ENCODE measurements at places on chromosomes 16 and 17. TPM values are rescaled to one million over a fixed set of nuclear protein-coding genes. Genes with fewer than 3 reads are reported as not detected.

- DNase-seq = no peak
These were observed 116.9 kb downstream of the NTN1 start for GRCh38 chr17:9138161-9138717.

DNA sequence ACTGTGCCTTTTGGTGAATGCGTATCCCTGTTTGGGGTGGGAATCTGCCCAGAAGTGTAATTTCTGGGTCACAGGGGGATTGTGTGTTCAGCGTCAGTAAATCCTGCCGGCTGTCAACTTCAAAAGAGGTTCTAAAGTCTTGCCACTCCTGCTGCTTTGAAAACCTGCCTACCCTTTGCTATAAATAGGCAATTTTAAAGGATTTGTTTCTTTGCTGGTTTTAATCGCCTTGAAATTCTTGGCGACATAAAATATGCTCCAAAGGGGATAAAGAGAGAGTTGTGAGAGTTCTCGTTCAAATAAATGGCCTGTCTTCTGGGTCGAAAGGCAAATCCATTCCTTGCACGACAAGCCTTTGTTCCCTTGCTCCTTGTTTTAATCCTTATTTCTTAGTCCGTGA lies 143.4 kb downstream of the IRF8 start:
- no peak for DNase-seq

GRCh38 chr16:85931596-85932402 lies 32.8 kb downstream of the IRF8 start:
- DNase-seq = no peak

DNA sequence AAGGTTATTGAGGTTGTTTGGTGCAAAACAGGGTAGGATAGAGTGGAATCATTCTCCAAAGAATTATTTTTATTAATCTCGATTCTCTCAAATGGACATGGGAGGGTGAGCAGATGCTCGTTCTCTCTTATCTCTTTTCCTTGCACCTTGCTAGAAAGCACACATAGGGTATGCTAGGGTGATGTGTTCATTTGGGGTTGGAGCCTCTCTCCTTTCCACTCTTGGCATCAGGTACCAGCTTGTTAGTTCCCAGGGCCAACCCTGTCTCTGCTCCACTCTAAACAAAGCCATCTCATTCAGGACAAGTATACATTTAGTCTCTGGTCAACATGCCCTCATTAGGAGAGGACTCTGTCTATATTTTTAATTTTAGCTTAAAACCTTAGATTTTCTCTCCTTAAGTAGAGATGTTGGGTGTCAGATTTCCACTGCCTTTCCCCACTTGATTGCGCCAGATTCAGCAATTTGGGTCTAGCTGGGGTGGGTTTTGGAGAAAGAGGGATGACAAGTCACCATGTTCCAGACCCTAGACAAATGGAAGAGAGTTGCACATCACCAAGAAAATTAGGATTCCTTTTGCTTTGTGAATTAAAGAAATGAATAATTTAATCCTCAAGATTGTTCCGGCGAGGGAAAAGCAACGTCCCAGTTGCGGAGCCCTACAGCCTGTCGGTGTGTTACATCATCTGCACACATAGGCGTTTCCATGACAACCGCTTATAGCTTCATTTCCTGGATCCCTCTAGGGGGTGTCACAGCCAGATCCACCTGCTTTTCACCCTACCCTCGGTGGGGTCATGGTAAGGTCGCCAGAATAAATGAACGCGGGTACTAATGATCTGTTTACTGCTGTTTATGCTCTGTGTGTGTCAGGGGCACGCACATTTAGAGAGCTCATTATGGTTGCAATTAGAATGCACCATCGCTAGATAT lies 41.6 kb downstream of the SNX11 start:
- DNase-seq = no peak

DNA sequence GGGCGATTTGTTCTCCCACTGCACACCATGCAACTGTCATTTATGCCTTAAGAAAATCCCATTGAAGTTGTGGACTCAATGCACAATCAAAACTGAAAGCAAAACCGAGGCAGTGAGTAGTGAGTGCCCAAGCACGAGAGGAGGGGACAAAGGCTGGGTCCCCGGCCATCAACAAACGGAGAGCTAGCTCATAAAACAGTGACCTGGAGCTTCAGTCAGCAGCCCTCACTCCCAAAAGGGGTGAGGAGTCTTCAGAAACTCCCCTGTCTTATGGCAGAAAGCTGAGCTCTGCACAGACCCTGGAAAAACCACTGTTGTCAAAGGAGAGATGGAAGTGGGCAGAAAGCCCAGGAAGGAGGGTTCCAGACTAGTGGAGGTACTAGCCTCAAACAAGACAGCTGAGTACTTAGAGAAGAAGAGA lies 96.9 kb downstream of the ADCY9 start:
- DNase-seq = no peak

DNA sequence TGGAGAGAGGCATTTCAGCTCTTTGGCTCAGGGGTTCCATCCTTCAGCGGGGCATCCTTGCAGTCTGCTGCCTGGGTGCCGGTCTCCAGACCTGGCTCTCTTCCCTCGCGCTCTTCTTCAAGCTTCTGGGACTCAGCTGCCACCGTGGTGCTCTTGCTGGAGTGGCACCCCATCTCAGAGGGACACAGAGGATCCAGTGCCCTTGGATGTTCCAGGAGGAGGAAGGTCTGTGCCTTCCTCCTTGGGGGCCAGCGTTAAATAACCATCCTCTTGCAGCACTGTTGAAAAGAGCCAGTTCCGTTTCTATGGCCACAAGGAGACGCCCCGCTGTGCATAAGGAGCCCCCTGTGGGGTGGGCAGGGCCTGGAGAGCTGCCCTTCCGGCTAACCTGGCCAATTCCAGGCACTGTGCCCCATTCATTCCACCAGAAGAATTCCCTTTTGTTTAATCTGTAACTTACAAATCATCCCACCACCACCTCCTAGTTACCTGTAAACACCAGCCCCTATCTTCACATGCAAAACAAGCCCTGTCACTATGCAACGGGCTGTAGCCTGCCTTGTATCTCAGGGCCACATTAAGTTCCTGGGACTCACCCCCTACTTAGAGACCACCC lies 8.6 kb downstream of the CHD9NB start:
- DNase-seq = no peak

- DNase-seq = no peak
These were observed 24.2 kb downstream of the SSH2 start for GRCh38 chr17:29905879-29906167.

DNA sequence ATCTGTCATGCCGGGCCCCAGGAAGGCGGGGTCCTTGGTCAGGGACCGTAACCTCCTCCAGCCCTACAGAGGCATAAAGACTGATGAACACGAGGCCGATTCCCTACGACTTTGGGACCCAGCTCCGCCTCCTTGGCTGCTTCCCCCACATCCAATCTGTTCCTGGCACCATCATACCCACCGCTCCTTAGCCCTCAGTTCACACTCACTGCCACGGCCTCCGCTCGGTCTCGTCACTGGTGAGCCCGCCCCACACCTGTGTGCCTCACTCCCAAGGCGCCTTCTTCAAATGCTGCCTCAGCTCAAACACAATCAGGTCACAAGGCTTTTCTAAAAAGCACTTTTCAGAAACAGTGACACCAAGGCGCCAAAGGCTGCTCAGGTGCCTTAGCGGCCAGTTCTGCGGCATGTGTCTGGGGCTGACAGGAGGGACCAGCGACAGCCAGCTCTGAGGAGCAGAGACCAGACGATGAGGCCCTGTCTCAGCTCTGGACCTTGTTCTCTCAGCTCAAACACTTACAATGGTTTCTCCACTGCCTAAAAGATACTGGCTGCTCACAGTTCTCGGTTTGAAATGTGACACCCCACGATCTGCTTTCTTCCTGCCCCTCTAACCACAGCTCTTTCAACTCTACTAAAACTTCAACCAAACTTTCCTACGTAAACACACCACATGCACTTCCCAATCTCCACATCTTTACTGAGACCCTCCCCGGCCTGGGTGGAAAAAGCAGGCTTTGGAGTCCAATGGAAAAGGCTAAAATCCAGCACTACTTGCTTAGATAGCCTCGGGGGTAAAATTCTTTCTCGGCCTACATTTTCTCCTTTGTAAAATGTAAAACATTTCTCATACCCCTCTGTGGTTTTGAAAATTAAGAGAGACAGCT lies 33.2 kb downstream of the CYB5D2 start:
- DNase-seq = peak; percentile 46

- no peak for DNase-seq
These were observed 45.6 kb downstream of the CHD9NB start for GRCh38 chr16:53007095-53007494.

GRCh38 chr17:79073016-79073705 lies 1.5 kb upstream of the ENGASE start:
- DNase-seq = no peak

- no peak for DNase-seq
These were observed 16.5 kb downstream of the HS3ST3B1 start for GRCh38 chr17:14317383-14317782.

The NATD1 gene
- 12.7 TPM for total RNA-seq

The ALOX15 gene
- not detected for total RNA-seq

The FHOD1 gene
- 34.5 TPM for total RNA-seq

Data from CD4-positive, CD25-positive, alpha-beta regulatory T cell (primary cell).